ENCODE measurements at places on chromosomes 1 and 21.

DNA sequence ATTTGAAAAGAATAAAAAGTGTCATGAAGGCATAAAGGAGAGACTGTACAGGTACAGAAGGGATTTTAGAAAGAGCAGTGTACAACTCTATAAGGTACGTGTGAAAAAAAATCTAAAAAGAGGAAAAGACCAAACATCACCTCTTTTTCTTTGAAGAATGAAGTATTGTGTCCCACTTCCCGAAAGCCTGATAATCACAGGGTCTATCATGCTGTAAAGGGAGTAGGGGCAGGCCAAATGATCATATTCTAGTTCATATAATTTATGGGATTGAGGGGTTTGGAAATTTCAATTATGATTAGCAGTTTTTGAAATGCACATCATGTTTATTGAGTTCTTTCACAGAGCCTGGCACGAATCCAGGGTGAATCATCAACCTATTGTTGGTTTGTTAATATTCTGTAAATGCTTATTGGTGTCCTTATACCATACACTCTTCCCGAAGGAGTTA is 910 bp upstream of the RERE start:
- DNase-seq, result no peak

- no peak for DNase-seq
Measured at GRCh38 chr21:33650230-33650629, 7.9 kb downstream of the ITSN1 start.

GRCh38 chr1:221239792-221240191 is 360.5 kb downstream of the HLX start:
- no peak for DNase-seq

DNA sequence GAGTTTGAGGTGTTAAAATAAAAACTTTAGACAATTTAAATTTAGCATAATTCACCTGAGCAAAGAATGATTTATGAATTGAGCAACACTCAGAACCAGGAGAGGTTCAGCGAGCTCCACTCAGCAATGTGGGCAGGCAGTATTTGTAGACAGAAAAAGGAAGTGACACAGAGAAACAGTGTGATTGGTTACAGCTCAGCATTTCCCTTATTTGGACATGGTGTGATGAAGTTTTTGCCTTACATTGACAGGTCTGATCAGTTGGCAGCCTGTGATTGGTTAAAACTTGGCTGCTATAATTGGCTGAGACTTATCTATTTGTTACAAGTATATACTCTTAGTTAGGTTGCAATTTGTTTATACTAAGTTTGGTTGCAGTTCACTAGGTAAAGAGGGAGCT is 621.2 kb upstream of the PRMT6 start:
- DNase-seq, result peak; percentile 4

DNA sequence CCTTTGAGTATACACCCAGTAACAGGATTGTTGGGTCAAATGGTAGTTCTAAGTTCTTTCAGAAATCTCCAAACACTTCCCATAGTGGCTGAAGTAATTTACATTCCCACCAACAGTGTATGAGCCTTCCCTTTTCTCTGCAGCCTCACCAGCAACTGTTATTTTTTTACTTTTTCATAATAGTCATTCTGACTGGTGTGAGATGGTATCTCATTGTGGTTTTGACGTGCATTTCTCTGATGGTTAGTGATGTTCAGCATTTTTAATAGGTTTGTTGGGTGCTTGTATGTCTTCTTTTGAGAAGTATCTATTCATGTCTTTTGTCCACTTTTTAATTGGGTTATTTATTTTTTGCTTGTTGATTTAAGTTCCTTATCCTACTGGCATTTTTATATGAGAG is 26.4 kb upstream of the LAMC1 start:
- DNase-seq, result no peak
